ENCODE measurements at places on chromosomes 3 and 15.

DNA sequence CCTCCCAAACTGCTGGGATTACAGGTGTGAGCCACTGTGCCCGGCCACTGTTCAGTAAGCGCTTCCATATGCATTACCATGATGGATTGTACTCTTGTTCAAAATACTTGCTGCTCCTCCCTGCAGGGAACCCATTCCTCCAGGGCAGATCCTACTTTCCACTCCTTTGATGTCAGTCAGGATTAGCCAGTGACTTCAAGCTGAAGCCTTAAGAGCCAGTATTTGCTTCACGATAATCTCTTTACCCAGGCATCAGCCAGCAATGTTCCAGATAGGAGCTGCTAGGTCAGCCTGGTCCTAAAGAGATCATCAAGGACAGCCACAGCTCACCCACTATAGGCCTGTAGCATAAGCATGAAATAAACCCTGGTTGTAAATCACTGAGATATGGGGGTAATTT lies 96.5 kb upstream of the UBE2E2 start:
- DNase-seq: no peak

GRCh38 chr3:105532251-105532650 lies 165.5 kb downstream of the ALCAM start:
- DNase-seq: no peak

- no peak for DNase-seq
These were observed 83.9 kb downstream of the CD47 start for GRCh38 chr3:108006881-108007331.

DNA sequence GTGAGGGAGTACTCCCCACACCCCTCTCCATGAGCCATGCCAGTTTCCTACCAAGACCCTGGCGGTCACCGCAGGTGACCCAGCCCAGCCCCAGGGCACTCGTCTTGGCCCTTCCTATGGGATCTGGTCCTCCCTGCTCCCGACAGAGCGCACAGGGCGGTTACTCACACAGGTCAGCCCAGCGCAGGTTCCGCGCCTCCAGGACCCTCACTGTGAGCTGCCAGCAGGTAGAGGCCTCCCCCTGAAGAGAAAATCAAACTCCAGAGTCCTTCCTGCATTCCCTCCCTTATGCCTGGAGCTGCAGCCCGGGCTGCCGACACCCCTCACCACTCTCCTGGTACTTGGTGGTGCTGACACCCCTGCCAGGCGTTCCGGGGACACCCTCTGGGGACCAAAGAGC lies 6.9 kb downstream of the PLA2G4D start:
- DNase-seq: no peak

DNA sequence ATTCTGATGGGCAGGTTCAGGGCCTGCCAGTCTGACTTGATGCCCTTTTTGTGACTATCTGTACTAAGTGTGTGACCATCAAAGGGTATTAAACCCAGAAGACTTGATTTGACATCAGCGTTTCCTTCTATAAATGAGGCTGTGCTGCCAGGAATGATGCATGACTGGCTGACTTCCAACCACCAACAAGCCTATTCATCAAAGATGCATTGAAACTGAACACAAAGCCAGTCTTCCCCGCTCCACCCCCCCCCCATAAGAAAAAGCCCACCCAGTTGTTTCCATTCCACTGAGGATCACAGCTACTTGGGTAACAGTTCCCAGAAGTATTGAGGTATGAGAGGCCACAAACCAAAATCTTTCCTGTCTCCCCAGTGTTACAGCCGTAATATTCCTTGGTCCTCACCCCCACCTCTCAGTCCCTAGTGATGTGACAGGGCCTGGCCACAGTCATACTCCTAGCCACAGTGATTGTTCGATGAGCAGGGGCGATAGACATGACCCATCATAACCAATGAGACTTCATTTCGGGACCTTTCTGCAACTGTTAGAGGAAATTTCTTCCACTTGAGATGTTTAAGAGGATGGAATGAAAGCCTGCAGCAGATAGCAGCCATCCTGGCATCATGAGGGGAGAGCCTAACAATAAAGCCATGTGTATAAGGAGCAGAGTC lies 22.6 kb downstream of the SH3BP5 start:
- DNase-seq: no peak

DNA sequence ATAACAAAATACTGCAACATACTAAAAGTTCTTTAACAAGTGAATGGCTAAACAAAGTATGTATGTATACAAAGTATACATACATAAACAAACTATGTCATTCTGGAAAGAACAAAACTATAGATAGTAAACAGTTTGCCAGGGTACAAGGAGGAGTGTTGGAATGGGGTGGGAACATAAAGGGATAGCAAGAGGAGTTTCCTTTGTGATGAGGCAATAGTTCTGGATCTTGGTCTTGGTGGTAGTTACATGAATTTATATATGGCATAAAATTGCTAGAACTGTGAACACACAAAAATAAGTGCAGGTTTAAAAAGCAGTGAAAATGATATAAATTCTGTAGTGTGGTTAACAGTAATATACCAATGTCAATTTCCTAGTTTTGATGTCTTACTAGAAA lies 22.0 kb downstream of the ZNF148 start:
- no peak for DNase-seq

GRCh38 chr3:7254251-7254650 lies 393.3 kb downstream of the GRM7 start:
- no peak for DNase-seq

- DNase-seq: no peak
These were observed 26.3 kb downstream of the GABRR3 start for GRCh38 chr3:98008855-98009254.

GRCh38 chr3:38154033-38154494 lies 11.3 kb upstream of the OXSR1 start:
- DNase-seq: no peak

DNA sequence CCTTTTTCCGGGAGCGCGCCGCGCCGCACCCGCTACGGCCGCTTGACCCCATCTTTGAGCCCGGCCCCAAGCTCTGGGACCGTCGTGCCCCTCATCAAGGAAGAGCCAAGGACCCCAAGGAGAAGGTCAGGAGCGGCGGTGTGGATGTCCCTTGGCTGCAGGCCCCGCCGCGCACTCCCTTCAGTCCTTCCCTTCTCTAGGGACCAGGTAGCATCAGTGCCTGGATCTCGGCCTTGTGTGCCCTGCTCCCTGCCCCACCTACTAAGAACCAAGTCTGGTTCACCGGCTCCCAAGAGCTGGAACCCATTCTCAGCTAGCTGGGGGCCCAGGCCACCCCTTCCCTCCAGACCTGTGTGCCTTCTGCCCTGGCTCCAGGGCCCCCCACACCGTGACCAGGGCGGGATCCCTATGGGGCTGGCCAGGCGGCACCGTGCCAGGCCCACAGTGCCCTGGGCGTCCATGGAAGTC lies 69.3 kb upstream of the CGNL1 start:
- no peak for DNase-seq

- DNase-seq: no peak
These were observed 23.8 kb downstream of the ITGA11 start for GRCh38 chr15:68407886-68408881.

DNA sequence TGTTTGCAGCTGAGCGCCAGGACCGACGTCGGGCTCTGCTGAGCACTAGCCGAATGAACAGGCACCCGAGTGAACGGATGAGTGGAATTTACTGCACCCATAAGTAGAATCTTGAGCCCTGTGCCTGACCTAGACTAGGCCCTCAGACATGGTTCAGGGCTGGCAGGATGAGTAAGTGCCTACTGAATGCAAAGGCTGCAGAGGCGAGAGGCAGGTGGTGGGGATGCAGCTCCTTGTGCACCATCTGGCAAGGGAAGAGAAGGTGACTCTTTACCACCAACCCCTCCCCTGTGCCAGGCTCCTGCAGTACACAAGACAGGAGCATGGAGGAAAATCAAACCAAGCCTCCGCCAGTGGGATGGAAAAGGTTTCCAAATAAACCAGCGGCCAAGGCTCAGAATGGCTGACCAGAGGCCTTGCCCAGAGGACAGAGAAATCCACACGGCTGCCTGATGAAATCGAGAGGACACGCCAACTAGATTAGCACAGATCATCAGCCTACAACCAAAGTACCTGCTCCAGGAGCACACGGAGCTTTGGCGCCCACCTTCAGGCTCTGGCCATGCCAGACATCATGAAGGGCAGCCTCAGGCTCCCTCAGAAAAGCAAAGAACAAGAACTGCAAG lies 141.7 kb upstream of the IQSEC1 start:
- DNase-seq: no peak

- no peak for DNase-seq
These were observed 60.6 kb upstream of the SAMMSON start for GRCh38 chr3:69938931-69939330.

GRCh38 chr3:40382617-40382979 lies 4.4 kb upstream of the ENTPD3 start:
- no peak for DNase-seq

DNA sequence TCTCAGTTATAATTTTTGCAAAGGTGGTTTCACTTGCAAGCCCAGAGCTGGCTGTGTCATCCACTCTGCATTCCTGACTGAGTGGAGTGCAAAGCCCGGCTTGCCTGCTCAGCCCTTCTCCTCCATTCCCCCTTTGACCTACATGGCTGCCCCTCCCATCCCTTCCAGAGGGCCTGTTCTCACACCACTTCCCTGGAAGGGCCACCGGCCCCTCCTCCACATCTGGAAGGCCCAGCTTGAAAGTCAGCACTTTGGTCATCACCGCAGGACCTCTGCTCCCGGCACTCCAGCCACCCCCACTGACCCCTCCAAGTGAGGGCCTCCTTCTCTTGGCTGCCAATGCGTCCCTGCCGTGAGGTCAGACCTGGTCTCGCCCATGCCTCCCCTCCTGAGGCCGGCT lies 74.1 kb upstream of the RNF7 start:
- DNase-seq: no peak

DNA sequence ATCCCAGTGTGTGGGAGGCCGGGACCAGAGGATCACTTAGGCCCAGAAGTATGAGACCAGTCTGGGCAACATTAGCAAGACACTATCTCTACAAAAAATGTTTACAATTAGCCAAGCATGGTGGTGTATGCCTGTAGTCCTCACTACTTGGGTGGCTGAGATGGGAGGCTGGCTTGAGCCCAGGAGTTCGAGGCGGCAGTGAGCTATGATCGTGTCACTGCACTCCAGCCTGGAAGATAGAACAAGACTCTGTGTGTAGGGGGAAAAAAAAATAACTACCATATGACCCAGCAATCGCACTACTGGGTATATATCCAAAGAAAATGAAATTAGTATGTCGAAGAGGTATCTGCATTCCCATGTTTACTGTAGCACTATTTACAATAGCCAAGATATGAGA lies 22.6 kb downstream of the RYK start:
- DNase-seq: no peak

DNA sequence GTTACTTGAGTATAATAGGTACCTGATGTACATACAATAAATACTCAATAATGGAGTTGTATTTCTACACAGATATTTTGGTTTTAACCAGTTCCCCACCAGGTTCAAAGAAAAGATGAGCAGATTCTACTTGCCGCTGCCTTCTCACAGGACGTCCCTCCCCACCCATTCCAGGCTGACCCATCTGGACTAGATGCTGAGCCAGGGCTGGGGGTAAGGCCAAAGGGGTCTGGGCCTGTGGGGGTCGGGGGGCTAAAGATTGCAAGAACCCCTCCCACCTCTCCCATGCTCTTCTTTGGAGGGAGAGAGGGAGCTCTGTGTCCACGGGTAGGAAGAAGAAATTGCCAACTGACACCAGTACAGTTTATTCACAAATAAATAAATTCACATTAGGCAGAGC lies 1.5 kb downstream of the MESP1 start:
- no peak for DNase-seq

DNA sequence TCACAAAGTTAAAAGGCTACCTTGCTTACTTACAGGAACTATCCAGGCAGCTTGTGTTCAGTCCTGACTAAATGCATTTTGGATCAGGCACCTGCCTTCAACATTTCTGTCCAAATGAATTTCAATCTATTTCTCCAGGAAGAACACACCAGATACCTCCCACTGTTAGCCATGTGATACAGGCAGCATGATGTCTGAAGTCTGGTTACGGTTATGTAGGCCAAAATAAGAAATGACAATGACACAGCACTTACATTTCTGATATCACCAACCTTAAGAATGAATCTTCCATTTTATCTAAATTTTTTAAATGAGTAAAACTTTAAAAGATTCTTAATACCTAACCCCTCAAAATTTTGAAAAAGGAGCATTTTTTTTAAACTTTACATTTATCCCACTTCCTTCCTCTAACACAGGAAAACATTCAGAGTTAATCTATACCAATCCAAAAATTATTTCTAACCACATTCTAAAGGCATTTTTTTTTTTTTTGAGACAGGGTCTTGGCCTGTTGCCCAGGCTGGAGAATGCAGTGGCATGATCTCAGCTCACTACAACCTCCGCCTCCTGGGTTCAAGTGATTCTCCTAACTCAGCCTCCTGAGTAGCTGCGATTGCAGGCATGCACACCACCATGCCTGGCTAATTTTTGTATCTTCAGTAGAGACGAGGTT lies at the start of gene MAP4:
MAP4 (minus strand) TSS at position 116 of the 673 bp plus-strand sequence. CDS start 17,556 bp downstream, outside the sequence.
- no peak for DNase-seq

- no peak for DNase-seq
These were observed 108.2 kb downstream of the TBL1XR1 start for GRCh38 chr3:177089110-177089509.

GRCh38 chr15:48617619-48618018 lies 27.9 kb downstream of the FBN1 start:
- DNase-seq: no peak

- no peak for DNase-seq
These were observed 16.0 kb downstream of the C15orf62 start for GRCh38 chr15:40785814-40786213.

GRCh38 chr3:119810018-119810435 lies 28.1 kb downstream of the NR1I2 start:
- peak; percentile 33 for DNase-seq

- DNase-seq: no peak
These were observed 21.6 kb downstream of the UACA start for GRCh38 chr15:70741677-70742293.

DNA sequence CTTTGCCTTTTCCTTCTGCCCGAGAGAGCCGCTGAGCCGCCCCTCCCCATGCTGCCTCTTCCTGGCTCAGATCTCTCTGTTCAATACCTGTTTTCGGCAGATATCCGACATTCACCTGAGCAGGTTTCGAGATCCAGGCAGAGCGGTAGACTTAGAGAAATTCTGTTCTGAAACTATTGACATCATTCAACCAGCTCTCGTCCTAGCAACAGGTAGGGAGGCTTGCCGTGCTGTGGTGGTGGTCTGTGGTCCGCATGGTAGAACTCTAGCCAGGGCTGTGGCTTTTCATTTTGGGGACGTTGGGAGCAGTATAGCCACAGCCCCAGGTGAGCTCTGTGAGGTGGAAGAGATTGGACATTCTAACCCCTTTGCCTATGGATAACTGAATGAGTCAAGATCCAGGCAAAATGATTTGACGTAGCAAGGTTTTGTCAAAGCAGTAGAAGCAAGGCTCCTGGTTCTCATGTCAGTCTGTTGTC lies 810 bp downstream of the TMEM62 start:
- DNase-seq: no peak

DNA sequence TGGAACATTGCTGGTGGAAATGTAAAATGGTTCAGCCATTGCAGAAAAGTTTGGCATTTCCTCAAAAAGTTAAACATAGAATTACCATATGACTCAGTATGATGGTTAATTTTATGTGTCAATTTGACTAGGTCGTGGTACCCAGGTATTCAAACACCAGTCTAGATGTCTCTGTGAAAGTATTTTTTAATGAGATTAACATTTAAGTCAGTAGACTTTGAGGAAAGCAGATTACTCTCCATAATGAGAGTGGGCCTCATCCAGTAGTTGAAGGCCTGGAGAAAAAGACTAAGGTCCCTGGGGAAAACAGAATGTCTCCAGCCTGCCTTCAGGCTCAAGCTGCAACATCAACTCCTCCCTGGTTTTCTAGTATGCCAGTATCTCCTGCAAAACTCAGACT lies 42.3 kb upstream of the TMEM87A start:
- DNase-seq: no peak

All from activated CD4-positive, alpha-beta T cell treated with anti-CD3 and anti-CD28 coated beads, Interleukin-2, amount 50 U/mL, for 24 hours (primary cell).